ENCODE measurements at places on chromosomes 5 and 9.

GRCh38 chr5:102600964-102601363 lies 102.2 kb upstream of the SLCO6A1 start:
- no peak for DNase-seq

- no peak for DNase-seq
Observed at GRCh38 chr9:4079346-4079745, 220.5 kb downstream of the GLIS3 start.

DNA sequence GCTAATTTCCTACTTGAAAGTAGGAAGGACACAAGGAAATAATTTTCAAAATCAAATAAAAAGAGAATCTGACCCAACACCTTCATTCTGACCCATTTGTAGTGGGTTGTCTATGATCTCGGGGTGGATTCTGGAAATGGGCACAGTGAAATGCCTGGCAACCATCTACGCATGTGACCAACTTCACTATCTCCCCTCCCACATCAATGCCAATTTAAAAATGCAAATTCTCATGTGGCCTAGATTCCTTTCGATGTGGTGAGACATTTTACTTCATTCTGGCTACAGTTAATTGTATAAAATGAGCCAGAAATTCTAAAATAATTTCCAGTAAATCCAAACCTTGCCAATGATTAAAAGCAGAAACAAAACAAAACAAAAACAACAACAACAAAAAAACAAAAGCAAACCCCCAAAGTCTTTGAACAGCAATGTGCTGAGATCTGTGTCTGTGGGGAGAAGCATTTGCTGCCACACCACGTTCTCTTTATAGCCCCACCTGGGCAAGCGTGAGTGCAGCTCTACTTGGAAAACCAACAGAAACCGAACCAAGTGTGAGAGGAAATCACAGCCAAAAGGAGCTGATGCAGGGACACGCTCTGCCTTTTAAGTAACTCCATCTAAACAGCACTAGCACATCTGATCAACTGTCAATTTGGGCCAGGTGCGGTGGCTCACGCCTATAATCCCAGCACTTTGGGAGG lies 59.0 kb downstream of the USP20 start:
- peak; percentile 47 for DNase-seq

DNA sequence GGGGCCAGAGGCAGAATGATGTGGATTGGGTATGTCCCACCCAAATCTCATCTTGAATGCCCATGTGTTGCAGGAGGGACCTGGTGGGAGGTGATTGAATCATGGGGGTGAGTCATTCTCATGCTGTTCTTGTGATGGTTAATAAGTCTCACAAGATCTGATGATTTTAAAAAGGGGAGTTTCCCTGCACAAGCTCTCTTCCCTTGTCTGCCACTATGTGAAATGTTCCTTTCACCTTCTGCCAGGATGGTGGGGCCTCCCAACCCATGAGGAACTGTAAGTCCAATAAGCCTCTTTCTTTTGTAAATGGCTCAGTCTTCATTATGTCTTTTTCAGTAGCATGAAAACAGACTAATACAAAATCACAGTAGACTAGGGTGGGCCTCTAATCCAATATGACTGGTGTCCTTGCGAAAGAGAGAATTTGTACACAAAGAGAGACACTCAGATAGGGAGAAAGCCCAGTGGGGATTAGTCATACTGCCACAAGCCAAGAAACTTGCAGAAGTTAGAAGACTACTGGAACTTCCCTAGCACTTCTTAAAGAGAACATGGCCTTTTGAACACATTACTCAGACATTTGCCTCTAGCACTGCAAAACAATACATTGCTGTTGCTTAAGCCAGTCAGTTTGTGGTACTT lies 68.4 kb downstream of the ANXA1 start:
- peak; percentile 46 for DNase-seq

GRCh38 chr5:5149154-5149553 lies 9.0 kb downstream of the ADAMTS16 start:
- DNase-seq = no peak

GRCh38 chr5:167937635-167937998 lies 353.8 kb upstream of the WWC1 start:
- no peak for DNase-seq

DNA sequence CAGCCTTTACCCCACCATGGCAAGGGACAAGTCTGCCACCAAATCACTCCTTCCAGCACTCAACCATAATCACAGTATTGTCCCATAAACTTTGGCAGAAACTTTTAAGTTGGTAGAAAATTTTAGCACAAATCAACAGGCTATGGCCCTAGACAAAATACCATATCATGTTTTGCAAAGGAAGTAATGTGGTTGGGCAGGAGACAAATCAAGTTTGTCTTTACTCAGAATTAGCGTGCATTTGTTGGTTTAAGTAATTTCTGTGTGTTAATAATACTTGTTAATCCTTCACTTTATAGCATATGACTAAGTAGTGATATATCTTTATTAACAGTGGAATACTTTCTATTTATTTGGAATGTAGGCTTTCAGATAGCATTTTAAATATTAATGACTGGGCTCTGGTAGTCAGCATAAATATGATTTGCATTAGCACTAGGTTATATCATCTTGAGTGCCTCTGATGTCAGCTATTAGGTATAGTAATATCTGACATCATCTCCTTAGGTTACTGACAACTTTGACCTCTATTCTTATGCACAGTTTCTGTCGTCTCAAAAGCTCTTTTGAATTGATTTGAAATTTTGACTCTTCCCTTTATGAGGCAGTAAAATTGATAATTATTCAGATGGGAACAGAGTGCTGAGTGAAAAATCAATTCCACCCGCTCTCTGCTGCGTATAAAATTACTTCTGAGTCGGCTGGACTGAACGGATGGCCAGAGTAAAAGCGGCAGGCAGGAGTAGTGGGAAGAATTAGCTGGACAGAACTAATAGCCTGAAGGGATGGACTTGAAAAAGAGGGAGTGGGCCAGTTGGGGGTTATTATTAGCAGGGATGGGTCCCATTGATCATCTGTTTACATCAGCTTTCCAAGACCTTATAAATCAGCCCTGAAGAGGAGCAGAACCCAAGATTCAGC lies 40.1 kb upstream of the TLX3 start:
- DNase-seq = no peak

GRCh38 chr5:149724130-149724840 lies 5.8 kb upstream of the PPARGC1B start:
- DNase-seq = no peak

DNA sequence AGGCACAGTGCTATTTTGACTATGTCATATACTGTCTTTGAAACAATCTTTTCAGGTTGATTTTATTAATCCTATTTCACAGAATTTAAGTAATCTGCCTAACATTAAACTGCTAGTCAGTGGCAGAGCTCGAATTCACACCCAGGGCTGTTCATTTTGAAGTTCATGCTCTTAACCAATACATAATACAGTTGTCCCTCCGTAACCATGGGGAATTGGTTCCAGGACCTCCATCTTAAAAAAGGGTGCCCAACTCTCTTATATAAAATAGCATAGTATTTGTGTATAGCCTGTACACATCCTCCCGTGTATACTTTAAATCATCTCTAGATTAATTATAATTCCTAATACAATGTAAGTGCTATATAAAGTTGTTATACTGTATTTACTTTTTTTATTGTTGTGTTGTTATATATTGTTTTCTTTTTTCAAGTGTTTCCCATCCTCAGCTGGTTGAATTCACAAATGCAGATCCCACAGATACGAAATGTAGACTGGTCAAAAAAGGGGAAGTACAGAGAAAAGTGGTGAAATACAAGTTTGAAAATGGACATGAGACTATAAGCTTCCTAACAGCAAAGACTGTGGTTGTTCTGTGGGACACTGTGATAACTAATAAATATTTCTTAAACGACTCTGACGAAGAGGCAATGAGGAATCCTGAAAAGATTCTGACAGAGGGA lies 18.3 kb downstream of the RFX3 start:
- DNase-seq = no peak

GRCh38 chr9:98732091-98732490 lies 23.4 kb upstream of the GABBR2 start:
- no peak for DNase-seq

DNA sequence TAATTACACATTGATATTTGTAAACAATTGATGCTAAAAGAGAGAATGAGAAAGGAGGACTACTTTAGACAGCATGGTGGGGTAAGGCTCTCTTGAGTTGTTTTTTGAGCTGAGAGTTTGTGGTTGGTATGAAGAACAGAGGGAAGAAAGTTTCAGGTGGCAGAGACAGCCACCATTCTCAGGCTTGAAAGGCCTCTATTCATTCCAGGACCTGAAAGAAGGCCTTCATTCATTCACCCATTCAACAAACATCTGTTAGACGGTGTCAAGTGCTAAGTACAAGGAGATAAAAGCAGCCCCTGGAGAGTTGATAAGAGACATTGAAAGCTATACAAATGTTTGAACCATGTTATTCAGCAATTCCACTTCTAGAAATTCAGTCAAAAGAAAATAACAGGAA lies 21.7 kb upstream of the ADAM19 start:
- no peak for DNase-seq
